ENCODE measurements at places on chromosomes 16 and 17. TPM values are rescaled to one million over a fixed set of nuclear protein-coding genes. Genes with fewer than 3 reads are reported as not detected.

HOXB4 gene
- 5.7 TPM for total RNA-seq

PPP1R27 gene
- not detected for total RNA-seq

KRTAP2-1 gene
- total RNA-seq: not detected

SPATA22 gene
- not detected for total RNA-seq

SPATA32 gene
- total RNA-seq: 0.13 TPM

TNFRSF13B gene
- total RNA-seq: not detected

CEP20 gene
- 23.9 TPM for total RNA-seq

KLHDC4 gene
- 84.7 TPM for total RNA-seq

CNP gene
- 173 TPM for total RNA-seq

SRL gene
- not detected for total RNA-seq

EPX gene
- not detected for total RNA-seq

KRT17 gene
- total RNA-seq: 0.45 TPM

ASB16 gene
- total RNA-seq: not detected

TMEM235 gene
- not detected for total RNA-seq

HBZ gene
- not detected for total RNA-seq

FBXL19 gene
- 32.0 TPM for total RNA-seq

VTN gene
- not detected for total RNA-seq

SMTNL2 gene
- total RNA-seq: not detected

TSPOAP1 gene
- total RNA-seq: not detected

KRT33A gene
- not detected for total RNA-seq

HOXB6 gene
- 11.9 TPM for total RNA-seq

PRSS33 gene
- total RNA-seq: 14.9 TPM

HSF4 gene
- total RNA-seq: 23.6 TPM
